Chondrocyte (in vitro differentiated cells): ENCODE measurements at places on chromosomes 11 and 22.

DNA sequence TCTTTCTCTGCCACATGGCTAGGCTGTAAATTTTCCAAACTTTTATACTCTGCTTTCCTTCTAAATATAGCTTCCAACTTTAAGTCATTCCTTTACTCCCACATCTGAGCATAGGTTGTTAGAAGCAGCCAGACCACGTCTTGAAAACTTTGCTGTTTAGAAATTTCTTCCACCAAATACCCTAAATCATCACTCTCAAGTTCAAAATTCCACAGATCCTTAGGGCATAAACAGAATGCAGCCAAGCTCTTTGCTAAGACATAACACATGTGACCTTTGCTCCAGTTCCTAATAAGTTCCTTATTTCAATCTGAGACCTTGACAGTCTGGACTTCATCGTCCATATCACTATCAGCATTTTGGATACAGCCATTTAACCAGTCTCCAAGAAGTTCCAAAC is 749.9 kb downstream of the METTL15 start:
- no peak for DNase-seq

DNA sequence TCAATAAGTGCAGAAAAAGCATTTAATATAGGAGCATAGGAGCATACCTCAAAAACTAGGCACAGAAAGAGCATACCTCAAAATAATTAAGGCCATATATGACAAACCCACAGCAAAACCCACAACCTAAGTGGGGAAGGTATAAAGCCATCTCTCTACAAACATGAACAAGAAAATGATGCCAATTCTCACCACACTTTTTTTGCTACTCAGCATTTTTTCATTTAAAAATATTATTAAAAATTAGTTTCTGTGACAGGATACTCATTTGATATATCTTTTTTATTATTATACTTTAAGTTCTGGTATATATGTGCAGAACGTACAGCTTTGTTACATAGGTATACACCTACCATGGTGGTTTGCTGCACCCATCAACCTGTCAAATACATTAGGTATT is 352.0 kb downstream of the LUZP2 start:
- DNase-seq = no peak

DNA sequence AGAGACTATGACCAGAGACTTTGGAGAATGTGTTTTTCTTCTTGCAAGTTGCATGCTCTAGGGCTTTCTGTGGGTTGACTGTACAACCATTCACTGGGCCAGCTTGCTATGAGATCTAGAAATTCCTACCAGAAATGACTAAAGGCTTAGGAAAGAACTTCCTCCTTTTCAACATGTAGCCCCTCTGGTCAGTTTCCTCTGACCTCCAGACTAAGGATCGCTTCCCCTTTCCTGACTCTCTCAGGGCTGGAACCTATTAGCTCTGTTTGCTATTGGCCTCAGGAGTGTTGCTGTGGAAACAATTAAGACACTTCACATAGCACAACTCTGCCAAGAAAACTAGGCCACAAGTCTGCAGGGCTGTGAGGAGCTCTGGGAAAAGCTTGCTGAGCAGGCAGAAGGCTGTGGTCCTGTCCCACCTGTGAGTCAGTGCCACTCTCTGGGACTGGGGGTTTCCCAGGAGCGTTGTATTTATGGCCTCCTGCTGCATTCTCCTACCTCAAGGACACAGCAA is 10.7 kb downstream of the CRY2 start:
- DNase-seq = no peak

DNA sequence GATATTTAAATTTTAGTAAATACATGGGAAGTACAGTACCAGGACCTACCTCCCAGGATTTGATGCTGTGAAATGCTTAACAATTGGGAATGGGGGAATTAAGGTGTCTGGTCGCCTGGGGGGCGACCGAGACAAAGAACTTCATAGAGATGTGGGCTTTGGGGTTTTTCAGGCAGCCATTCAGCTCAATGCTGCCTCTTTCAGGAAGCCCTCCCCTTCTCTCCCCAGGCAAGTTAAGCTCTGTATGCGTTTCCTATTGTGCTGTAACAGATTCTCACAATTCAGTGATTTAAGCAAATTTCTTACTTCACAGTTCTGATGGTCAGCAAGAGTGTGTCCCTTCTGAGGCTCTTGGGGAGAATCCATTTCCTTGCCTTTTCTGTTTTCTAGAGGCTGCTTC is 53.8 kb downstream of the KIAA1671 start:
- no peak for DNase-seq

- DNase-seq = no peak
Measured at GRCh38 chr11:10666556-10667520, 26.7 kb downstream of the IRAG1 start.

DNA sequence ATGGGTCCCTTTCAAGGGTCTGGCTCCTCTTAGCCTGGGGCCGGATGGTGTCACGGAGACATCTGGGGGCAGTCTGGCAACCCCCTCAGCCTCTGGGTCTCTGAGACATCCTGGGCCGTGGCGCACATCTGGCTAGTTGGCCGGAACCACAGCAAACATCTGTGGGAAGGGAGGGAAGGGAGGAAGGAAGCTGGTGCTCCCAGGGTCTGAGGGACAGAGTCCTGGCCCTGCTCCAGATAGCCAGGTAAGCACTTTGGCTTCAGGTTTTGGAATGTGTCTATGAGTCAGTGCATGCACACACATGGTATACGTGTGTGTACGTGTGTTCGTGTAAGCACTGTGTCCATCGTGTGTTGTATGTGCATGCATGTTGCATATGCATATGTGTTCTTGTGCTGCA is 225.1 kb downstream of the MN1 start:
- DNase-seq = no peak

DNA sequence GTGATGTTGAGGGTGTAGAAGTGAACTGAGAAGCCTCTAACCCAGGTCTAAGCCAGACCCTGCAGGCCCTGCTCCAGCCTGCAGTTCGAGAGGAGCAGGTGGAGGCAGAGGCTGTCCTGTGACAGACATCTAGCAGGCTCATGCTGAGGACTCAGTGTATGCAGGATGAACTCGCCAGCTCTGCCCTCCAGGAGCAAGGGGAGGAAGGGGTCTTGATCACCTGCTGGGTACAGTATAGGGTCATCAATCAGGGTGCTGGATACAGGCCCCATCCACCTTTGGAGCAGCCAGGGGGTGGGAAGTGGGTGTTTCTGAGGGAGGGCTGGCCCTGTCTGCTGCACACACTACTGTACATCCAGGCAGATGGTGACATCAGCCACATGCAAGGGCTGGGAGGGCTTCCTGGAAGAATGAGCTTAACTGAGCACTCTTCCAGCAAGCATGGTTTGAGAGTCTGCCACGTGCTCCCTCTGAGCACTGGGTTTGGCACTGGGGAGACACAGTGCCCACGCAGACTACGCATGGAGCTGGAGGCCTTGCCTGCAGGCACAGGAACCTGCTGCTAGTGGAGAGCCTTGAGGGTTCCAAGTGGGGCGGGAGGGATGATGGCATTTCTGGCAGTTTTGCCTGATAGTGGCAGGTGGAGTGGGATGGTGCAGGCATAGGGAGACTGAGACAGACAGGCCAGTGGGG is 9.2 kb downstream of the MAPK8IP1 start:
- no peak for DNase-seq

GRCh38 chr11:69489746-69490365 is 8.4 kb downstream of the LINC01488 start:
- peak; percentile 76 for DNase-seq

GRCh38 chr11:78021611-78022010 is 1.5 kb downstream of the KCTD14 start:
- DNase-seq = no peak

GRCh38 chr22:17575151-17575550 is 11.9 kb downstream of the SLC25A18 start:
- no peak for DNase-seq

DNA sequence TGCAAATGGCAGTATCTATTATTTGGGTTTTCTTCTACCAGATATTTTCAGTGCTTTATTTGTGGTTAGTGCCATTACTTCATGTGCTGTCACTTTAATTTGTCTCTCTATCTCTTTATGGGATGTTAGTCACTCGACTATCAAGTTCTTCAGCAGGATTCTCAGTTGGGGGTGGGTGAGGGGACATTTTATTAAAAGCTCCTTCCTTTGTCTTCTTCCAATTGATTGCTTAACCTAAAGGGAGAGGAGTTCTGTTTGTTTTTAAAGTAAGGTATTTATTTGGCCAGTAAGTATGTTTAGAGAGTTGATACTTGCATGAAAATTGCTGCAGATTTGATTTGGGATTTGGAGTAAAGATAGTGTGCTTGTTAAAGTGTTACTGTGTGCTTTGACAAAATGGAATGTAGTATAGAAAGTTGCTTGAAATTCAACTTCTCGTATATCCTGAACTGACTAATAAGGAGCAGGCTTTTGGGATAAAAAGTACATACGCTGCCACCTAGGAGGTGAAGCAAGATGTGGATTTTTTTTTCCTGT is 10.3 kb downstream of the YAP1 start:
- no peak for DNase-seq

GRCh38 chr11:75308986-75309385 is 42.5 kb downstream of the ARRB1 start:
- DNase-seq = no peak

- no peak for DNase-seq
Measured at GRCh38 chr11:34653031-34653430, 32.1 kb downstream of the EHF start.

- DNase-seq = no peak
Measured at GRCh38 chr22:27609451-27609888, 192.1 kb downstream of the MN1 start.

DNA sequence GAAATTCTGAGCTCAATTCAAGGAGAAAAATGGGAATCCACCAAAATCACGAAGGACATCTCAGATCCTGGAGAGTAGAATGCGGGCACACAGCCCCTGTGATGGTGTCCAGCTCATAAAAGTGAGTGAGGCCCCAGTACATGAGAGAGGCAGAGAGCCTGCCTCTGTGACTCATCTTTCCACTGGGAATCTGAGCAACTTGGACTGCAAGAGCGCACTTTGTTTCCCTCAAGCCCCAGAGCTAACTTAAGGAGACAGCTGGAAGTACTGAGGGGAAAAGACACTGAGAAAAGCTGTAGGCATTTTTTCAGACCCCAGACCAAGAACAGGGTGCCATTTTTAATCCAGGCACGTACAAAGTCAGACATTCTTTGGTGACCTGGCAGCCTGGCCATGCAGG is 273.7 kb downstream of the C11orf87 start:
- DNase-seq = no peak
